ENCODE measurements at places on chromosomes 7 and 10.
A peak's percentile ranks its signal among the peaks of the same experiment; 100 is the strongest.

GRCh38 chr7:85823396-85824080 is 636.7 kb upstream of the SEMA3D start:
- no peak for ATAC-seq

DNA sequence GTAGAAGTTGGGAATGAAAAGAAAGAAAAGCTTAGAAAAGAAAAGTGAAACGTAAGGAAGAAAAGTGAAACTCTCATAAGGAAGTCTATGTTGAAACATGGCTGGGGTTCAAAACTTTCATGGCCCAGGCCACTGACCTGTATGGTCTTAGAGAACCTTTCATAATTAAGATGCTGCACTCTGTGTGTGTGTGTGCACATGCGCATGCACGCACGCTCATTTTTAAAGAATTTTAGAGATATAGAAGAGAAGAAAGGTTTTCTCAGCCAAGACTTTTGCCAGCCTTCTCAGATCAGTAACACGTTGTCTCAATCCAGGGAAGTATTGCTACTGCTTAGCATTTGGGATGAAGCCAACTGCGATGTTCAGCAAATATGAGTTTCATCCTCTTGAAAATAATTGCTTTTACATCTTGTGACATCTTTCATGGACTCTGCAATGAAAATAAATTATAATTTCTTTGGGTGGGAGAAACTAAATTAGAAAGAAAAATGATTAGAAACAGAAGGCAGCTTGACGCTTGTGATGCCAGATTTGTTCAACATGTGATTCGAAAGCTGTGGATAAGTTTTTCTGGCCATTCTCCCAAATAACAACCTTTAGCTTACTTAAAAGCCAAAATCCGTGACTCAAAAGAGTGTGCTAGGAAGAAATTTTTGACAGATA is 16.2 kb upstream of the SLC26A4 start:
- ATAC-seq: no peak

DNA sequence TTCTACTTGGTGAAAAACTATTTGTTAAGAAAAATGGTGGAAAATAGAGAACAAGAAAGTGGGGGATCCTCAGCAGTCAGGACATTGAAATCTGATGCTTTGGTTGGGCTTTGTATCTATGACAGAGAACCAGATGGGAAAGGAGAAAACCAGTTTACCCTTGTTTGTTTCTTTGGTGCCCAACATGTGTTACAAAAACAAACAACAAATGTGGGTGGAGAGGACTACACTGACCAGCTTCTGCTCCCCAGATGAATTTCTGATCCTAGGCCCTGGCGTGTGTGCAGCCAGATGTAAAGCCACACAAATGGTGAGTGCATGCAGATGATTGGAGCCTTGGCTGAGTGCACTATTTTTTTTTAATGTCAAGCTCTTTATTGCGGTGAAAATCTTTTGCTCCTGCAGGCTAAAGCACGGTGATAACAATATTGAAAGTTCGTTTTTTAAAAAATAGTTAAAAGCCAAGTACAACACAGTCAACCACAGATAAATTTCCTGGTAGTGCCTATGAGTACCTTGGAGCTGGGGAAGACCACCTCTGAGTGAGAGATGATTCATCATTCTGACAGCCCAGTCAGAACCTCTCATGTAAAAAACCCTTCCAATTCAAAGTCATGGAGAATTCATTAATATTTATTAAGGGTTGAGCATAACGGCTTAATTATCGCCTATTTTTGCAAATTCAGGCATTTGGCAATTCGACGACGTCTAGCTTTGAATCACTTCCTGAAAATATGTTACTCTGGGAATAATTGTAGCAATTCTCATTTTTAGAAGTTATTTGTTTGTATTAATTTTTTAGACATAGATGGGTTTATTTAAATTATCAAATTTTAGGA is 163.7 kb downstream of the AGMO start:
- ATAC-seq: peak; percentile 98

GRCh38 chr7:26305090-26305868 is 13.6 kb downstream of the SNX10 start:
- ATAC-seq: no peak

- ATAC-seq: peak; percentile 57
Observed at GRCh38 chr10:109956454-109957091, 33.3 kb upstream of the XPNPEP1 start.

- no peak for ATAC-seq
Observed at GRCh38 chr10:3763852-3764625, 21.0 kb downstream of the KLF6 start.

GRCh38 chr10:132990684-132991545 is 48.5 kb upstream of the CFAP46 start:
- peak; percentile 21 for ATAC-seq

DNA sequence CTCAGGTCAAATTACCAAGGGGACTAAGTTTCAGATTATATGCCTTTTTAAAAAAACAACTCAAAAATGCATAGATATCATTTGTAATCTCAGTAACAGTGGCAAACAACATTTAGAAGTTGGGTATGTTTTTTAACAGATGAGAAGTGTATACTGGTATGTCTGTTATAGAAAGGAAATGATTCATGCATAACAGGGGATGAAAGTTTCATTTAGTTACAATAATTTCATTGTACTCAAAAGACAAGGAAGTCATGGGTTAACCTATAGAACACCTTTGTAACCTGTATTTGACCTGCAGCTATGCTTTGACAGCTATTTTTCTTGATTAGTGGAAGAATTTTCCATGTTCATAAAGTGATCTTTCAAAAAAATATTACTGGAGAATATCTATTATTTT is 35.4 kb upstream of the FAM133B start:
- no peak for ATAC-seq

- peak; percentile 89 for ATAC-seq
Observed at GRCh38 chr7:98753989-98754479, 115.8 kb downstream of the TMEM130 start.

- ATAC-seq: no peak
Observed at GRCh38 chr7:123305840-123306375, 106.1 kb upstream of the SLC13A1 start.

DNA sequence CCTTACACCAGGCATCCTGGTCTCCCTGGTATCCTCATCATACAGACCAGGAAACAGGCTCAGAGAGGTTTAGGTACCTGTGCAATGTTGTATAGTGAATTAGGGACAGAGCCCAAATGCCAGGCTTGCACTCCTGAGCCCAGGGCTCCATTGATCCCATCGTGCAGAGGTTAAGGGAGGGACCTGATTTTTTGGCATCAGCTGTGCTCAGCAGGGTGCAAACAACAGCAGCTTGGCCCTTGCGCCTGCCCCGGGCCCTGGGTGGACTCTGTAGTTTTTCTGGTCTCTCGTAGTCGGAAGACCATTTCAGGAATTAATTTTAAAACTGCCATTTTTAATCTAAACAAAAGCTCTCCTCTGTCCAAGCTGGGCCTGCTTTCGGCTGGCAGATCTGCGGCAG is 79.2 kb downstream of the COL26A1 start:
- no peak for ATAC-seq

DNA sequence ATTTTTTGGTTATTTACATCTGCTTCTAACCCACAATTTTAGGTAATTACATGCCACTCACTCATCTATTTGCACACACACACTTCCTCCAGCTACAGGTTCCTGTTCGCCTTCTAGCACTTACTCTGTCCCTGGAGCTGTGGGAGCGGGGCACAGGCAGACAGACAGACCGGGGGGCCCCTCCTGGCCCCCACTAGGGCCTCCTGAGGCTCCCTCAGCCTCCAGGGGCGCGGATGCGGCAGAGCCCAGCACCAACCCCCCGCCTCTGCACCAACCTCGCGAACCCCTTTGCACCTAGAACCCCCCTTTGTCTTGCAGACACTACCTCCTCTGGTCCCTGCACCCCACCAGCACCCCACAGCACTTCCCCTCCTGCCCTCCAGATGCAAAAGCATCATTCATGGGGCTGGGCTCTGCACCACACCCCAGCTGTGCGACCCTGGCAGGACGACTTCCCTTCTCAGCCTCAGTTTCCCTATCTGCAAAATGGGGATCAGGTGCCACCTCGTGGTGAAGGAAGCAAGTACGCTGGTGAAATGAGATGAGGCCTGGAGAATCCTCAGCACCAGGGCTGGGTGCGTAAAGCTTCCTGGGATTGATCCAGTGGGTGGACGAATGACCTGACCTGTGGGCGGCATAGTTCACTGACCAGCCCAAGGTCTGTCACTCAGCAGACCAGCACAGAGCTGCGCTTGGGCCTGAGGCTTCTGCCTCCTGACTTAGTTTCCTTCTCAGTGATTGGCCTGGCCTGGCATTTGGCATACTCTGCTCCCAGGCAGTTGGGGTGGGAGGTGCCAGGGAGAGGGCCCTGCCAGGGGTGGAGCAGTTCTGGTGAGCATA is 37.9 kb downstream of the ELFN1 start:
- no peak for ATAC-seq

DNA sequence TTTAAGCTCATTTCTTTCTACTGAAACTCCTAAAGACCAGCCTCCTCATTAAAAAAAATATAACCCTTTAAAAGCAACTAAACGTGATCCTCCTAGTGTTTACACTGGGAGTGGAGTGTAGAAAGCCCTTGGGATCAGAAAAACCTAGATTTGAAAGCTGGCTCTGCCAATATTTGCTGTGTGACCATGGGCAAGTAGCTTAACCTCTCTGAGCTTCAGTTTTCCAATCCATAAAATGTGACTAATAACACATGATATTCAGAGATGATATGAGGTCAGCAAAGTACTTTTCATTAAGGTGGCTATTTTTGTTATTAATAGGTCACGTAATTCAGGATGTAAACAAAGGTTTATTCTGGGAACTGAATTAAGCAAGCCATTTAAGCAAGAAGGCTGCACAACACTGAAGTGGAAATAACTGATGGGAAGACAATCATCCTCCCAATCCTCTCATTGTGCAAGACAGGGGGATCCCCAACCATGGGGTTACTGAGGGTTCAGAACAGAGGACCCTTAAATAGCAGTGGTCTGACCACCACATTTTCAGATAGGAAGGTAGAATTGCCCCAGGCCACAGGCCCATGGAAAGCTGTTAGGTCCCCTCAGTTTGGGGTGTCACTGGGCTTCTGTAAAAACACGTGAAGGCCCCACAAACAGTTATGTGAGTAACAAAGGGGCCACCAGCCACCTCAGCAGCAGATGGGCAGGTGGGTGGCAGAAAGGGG is 49.1 kb upstream of the EEPD1 start:
- ATAC-seq: no peak

- no peak for ATAC-seq
Observed at GRCh38 chr7:27176524-27176845, 2.4 kb upstream of the HOXA10 start.

- ATAC-seq: no peak
Observed at GRCh38 chr10:133555521-133555920, 9.9 kb downstream of the SYCE1 start.

Data from motor neuron (in vitro differentiated cells).